ENCODE measurements at places on chromosomes 1 and 21. TPM values are rescaled to one million over a fixed set of nuclear protein-coding genes. Genes with fewer than 3 reads are reported as not detected.

The PLA2G2F gene
- total RNA-seq = not detected

GRCh38 chr1:37661401-37661800 is 26.7 kb upstream of the RSPO1 start:
- no peak for DNase-seq

- DNase-seq = peak; percentile 86
Measured at GRCh38 chr1:156625436-156626078, 6.3 kb downstream of the HAPLN2 start.

DNA sequence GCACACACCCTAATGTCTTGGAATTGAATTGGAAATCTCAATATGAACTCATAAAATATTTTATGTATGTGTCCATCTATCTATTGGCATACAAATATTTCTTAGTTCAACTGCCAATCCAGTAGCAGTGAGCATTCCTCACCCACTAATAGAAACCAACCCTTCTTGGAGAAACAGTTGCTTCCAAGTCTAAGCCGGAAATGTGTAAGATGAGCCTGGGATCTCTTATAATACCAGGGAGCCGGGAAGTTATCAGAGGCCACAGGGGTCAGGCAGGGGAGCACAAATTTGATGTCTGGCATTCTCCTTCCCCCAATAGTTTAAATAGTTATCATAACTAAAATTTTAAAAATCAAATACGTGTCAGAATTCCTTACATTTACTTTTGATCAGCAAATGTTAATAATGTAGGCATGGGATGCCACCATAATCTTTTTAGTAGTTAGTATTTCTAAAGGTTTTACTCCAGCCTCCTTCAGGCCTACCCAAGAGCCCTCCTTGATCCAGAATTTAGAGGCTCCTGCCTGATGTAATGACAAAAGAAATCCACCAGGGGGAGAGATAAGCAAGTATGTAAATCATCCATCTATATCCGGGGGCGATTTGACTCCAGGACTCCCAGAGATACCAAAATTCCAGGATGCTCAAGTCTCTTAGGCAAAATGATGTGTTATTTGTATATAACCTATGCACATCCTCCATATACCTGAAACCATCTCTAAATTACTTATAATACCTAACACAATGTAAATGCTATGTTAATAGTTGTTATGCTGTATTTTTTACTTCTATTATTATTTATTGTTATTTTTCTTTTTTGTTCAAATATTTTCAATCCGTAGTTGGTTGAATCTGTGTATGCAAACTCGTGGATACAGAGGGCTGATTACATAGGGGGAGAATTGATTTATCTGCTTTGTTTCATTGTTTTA is 218.7 kb upstream of the COA6 start:
- peak; percentile 65 for DNase-seq

DNA sequence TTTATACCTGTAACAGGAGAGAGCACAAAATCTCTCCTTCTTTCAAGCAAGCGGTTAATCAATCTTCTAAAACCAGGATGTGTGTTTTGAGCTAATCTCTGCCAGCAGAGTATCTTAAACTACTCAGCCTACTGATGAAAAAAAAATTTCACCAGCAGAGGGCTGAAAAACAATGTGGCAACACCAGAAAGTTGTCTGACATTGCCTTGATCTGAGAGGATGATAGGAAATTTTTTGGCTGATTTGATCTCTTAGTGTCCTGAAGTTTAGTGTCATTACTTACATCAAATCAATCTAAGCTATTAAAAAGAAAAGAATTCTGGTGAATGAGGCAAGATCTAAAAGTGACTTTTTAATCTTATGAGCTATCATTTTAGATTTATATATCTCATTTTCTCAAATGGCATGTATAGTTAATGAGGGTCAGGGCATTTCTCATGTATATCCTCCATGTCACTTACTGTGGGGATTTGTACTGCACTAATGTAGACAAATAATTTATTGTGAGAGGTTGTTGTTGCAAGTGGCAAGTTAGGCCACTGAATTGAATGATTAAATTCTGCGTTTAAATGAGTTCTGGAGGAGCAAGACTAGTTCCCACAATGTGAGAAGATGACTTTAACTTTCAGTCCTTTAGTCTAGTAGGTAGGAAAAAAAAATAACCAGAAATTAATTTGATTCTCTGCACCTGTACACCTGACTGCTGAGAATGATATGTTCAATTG is 10.9 kb downstream of the ADAMTS1 start:
- no peak for DNase-seq

The TMOD4 gene
- 1.0 TPM for total RNA-seq

DNA sequence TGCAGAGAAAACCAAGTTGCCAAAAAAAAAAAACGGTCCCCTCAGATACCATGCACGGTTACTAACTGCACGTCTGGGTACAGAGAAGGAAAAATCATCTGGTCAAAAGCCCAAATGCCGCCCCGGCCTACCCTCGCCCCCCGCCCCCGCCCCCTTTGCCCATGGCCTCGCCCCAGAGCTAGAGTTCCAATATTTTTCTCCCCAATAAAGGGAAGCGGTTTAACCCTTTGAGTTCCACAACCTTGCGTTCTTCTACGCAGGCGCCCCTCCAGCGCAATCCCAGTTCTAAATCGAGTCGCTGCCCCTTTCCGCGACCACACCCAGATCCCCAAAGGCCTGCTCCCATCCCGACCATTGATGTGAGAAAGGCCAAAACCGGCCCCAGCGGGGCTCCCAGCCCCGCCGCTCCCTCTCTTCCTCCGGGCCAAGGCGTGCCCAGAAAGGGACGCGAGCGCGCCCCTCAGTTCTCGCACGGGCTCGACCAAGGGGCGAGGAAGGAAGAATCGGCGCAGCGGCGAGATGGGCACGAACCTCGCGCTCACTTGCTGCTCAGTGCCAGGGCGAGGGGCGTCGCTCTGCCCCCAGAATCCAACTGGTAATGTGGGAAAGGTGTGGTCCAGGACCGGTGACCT is 797 bp downstream of the WDR47 start:
- DNase-seq = peak; percentile 71

GRCh38 chr1:40687059-40687458 is 4.4 kb upstream of the NFYC start:
- no peak for DNase-seq

GRCh38 chr1:215543191-215543606 is 23.9 kb upstream of the KCTD3 start:
- no peak for DNase-seq

DNA sequence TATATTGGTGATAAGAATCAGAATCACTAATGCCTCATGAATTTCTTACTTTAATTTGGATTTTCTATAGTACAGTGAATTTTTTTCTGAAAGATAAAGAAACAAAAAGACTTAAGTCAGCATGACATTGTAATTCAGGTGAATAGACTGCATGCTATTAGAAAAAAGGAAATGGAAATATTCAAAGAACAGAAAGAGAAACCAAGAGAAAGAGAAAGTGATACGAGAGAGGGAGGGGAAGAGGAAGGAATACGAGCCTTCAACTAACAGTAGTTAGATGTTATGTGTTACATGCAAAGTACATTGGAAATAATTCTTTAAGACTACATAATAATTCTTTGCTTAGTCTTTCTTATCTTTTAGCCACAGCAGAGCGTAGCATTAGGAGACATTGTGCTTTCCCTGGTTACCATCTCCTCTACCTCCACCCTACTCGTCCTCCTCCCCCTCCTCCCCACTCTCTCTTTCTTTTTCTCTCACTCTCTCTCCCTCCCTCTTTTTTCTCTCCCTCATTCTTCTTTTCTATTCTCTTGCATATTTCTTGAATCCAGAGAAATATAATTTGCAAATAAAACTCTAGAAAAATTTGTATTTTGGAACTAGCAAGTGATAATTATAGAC is 46.4 kb upstream of the ADGRL4 start:
- no peak for DNase-seq

- DNase-seq = no peak
Measured at GRCh38 chr1:168216171-168216570, 9.6 kb upstream of the SFT2D2 start.

The HSD11B1 gene
- total RNA-seq = not detected

The NBPF6 gene
- total RNA-seq = not detected

GRCh38 chr1:31181515-31182343 is 58.0 kb downstream of the NKAIN1 start:
- peak; percentile 91 for DNase-seq

DNA sequence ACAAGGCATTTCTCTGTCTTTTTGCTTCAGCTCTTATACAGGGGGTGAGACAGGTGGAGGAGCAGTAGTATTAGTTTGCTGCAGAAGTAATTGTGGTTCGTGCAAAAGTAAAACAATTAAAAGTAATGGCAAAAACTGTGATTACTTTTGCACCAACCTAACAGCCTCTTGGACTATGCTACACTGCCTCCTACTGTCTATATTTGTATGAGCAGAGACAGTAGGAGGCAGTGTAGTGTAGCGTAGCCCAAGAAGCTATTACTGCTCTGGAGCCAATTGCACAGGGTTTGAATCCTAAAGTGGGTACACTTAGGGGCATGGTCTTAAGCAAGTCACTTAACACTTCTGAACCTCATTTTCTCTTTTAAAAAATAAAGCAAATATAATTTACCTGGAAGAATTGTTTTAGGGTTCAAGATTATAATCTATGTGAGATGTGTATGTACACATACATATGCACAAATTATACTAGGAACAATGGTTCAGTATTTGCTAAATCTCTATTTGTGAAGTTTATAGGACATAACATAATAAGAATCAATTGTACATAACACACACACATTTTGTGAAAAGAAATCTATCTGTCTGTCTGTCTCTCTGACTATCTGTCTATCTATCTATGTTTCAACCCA is 103.8 kb downstream of the BRINP3 start:
- DNase-seq = peak; percentile 45

GRCh38 chr1:180381184-180381580 is 121.2 kb downstream of the ACBD6 start:
- DNase-seq = no peak

- DNase-seq = no peak
Measured at GRCh38 chr1:6170116-6170741, 9.9 kb downstream of the CHD5 start.

The KIF17 gene
- 4.3 TPM for total RNA-seq

The FCAMR gene
- total RNA-seq = not detected

DNA sequence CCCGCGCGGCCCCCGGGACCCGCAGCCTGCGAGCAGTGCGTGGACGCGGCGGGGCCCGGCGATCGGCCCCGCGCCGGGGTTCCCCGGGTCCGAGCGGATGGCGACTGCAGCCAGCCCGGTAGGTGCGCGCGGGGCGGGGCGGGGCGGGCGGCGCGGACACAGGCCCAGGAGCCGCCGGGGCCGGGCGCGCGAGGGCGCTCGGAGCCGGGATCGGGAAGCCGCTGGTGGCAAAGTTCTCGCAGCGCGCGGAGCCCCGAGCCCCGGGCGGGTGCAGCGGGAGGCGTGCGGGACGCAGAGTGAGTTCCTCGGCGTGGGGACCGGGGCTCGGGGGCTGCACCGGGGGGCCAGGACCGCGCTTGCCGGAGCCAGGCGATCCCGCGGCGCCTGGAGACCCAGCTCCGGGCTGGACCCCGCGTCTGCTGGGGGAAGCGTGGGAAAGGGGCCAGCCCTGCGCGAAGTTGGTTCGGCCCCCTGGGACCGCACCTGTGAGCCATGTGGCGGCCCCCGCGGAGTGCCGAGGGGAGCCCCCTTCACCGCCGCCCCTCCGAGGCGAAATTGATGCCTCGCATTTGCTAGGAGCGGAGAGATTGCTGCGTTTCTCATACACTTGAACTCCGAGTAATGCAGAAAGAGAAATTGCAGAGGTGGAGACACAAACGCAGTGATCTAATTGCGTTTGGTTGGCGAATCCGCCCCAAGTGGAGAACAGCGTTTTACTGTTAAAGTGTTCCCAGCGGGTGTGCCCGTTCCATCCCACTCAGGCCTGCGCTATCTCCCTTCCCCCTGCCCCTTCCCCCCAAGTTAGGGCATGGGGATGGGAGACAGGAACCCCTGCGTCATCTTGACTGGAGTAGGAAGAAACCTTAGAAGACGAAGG is 228.9 kb upstream of the TMEM51 start:
- DNase-seq = peak; percentile 74

DNA sequence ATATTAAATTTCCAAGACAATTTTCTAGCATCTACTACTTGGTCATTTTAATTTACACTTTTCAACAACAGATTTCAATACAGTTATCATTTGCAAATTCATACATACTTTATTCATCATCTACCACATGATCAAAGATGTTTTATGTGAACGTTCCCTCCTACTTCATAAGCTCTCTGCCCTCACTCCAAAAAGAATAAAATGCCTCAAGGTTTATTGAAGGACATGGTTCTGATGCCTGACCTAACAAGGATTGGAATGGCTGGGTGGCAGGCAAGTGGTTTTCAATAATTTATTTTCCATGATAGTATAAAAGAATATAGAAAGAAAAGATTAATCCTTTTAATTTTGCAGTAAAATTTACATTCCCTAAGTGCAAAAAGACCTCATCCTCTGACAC is 5.4 kb downstream of the CDKN2C start:
- no peak for DNase-seq

The BCL2L15 gene
- total RNA-seq = not detected

DNA sequence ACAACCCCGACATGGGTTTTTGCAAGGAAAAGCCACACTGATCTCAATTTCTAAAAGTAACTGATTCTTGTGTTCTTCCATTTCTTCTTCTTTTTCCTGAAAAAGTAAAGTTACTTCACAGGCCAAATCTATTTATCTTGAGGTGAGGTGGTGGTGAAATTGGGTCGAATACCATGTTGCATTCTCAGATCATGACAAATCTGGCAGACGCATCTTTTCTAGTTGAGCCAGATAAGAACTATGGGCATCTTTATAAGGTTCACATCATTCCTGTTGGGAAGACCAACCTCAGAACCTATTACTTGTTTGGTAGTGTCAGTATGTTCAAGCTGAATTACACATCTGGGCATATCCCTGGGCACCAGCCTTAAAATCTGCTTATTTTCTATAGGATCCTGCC is 78.6 kb upstream of the USP25 start:
- no peak for DNase-seq

The KRTAP19-3 gene
- total RNA-seq = not detected
